Right kidney (tissue), 9 donors: ENCODE measurements at places on chromosomes 16 and 17.

GRCh38 chr16:6602405-6602804 lies 730.2 kb upstream of the RBFOX1 start:
- no peak for DNase-seq

- DNase-seq: no peak
Observed at GRCh38 chr17:332023-332422, 20.6 kb downstream of the RPH3AL start.

DNA sequence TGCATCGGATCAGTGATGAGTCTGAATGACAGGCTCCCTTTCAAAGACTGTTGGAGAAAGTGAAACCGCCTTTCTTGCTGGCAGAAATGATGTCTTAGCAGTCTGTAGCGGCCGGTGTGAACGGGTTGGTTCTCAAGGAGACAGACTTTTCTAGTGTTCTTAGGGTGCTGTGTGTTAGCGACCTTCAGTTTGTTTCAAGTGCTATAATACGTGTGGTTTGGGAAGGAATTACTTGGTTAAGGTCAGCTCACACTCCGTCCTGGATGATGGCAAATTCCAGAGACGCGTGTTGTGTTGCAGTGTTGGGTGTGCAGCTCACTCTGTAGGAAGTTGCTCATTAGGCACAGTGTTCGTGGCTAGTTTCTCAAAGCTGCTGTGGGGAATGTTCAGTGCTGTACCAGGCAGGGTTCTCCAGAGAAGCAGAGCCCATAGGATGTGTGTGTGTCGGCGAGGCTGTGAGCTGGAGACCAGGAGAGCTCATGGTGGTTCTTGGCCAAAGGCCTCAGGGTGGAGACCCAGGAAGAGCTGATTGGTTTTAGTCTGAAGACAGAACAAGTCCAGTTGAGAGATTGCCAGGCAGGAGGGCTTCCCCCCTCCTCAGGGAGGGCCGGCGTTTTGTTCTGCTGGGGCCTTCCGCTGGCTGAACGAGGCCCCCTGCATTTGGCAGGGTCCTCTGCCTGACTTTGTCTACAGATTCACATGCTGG lies 37.6 kb downstream of the ZNF750 start:
- DNase-seq: no peak

DNA sequence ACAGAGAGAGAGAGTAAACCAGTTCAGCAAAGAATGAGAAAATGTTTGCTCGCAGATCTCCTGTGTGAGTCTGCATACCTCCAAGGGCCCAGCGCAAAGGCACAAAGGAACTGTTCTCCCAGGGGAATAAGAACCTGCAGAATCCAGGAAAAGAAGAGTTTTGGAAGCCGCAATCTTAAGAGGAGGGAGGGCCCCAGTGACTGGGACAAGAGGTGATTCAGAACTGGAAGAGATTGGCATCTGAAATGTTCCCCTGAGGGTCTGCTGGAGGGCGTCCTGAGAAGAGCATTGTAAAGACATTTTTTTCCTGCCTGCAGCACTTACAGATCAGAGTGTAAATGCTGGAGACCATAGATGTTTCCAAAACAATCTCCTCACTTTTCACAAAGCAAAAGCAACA lies 6.1 kb downstream of the ATMIN start:
- DNase-seq: no peak

DNA sequence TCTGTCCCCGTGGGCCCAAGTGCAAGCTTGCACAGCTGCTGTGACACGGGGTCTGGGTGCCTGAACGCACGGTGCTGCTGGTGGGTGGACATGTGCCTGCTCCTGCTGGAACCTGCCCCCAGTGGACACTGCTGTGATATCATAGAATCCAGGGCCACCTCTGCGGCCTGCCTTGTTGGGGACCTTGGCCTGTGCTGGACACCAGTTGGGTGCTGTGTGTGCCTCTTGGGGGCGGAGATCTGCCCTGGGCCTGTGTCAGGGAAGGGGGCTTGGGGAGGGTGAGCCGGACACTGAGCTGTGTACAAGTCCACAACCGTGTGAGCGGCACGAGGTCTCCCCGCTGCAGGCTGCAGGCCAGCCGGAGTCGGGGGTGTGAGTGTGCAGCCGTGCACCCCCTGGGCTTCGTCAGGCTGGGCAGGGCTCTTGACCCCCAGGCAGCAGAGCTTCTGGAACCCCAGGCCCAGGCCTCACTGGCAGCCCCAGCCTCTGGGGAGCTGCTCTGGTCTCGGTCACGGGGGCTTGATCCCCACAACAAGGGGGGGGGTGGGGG lies 33.3 kb downstream of the GSE1 start:
- DNase-seq: no peak

- no peak for DNase-seq
Observed at GRCh38 chr16:12310286-12310685, 333.8 kb downstream of the SNX29 start.

GRCh38 chr16:11985250-11985649 lies 8.7 kb downstream of the SNX29 start:
- no peak for DNase-seq

DNA sequence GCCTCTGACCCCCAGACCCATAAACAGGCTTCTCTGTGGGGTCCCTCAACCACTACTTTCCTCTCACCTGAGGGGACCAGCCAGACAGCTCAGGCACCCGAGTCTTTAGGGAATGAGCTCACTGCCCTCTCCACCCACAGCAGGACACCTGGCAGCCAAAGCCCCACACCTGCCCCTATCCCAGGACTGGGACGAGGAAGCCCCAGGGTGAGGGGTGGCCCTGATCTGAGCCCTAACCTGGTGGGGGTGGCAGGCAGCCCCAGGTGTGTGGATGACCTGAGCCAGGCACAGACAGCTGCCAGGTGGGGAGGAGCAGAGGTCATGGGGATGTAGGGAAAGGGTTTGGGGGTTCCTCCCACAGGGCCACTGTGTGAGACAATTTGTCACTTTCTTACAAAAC lies 1.7 kb upstream of the TEX19 start:
- DNase-seq: no peak

- no peak for DNase-seq
Observed at GRCh38 chr16:87219287-87219909, 97.8 kb downstream of the C16orf95 start.

DNA sequence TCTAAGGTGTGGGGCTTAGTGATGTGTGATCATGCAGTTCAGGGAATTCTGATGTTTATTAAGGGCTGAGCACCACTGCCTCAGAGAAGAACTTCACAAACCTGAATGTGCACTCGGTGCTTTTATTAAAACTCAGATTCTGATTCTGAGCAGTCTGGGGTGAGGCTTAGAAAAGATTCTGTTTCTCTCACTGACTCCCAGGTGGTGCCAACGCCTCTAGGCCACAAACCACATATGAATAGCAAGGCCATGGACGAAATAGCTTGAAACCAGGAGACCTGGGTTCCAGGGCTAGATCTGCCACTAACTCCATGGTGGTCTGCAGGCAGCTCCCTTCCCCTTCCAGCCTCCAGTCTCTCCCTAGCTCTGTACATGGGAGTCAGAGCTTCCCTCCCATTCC lies 169.1 kb downstream of the HS3ST3B1 start:
- no peak for DNase-seq

DNA sequence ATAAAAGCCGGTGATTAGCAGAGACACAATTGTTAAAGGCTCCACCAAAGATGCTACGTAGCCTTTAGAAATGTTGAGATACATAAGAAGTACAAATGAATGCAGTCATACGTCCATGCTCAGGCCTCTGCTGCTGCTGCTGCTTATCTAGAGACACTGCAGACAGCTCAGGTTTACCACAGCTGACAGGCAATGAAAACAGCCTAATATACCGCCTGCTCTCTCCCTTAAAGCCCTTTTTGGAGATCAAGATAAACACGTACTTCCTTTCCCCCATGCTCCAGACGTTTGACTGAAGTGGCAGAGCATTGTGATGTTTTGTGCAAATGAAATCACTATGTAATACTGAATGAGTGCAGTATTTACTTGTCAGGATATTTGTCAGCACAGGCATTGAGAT lies 185.3 kb downstream of the AATF start:
- DNase-seq: no peak

- no peak for DNase-seq
Observed at GRCh38 chr16:15510992-15511391, 76.6 kb downstream of the BMERB1 start.

GRCh38 chr16:2275476-2276367 lies 7.8 kb upstream of the RNPS1 start:
- DNase-seq: no peak

GRCh38 chr16:67760956-67761230 lies 41.8 kb upstream of the GFOD2 start:
- DNase-seq: no peak

DNA sequence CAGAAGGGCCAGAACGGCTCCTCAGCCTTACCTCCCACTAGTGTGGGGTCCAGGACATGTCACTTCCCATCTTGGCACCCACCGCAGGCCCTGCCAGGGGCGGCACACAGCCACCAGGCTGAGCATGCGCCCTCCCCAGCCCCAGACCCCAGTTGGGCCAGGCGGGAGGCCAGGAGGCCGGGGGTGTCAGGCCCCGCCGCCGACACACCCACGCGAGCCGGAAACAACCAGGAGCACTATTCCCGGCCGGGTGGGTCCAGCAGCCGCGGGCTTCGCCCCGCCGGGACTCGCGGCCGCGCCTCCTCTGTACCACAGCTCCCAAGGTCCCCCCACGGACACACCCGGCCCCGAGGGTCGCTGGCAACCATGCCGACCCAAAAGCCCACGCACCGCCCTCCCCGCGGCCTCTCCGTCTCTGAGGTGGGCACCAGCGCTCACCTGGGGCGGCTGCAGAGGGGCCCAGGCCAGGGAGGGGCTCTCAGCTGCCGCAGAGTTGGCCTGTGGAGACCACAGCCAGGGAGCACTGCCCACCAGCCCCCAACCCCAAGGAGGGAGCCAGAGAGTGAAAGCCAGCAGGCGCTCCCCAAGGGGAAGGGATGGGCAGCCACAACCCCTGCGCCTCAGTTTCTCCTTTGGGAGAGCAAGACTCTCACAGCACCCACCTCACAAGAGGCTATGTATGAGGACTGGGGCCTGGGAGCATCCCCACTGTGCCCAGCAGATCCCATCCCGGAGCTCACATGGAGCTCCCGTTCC lies 18.0 kb downstream of the B9D1 start:
- DNase-seq: no peak

DNA sequence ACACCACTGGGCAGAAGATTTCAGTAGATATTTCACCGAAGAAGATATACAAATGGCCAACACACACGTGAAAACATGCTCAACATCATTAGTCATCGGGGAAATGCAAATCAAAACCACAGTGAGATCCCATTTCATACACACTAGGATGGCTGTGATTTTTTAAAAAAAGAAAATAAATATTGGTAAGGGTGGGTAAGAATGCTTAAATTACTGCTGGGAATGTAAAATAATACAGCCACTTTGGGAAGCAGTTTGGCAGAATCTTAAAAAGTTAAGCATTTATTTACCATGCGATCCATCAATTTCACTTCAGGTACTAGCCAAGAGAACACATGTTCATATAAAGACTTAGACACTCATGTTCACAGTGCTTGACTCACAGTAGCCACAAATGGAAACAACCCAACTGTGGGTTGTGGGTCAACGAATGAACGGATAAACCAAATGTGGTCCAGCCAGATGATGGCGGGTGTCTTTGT lies 6.5 kb upstream of the C16orf74 start:
- DNase-seq: no peak

DNA sequence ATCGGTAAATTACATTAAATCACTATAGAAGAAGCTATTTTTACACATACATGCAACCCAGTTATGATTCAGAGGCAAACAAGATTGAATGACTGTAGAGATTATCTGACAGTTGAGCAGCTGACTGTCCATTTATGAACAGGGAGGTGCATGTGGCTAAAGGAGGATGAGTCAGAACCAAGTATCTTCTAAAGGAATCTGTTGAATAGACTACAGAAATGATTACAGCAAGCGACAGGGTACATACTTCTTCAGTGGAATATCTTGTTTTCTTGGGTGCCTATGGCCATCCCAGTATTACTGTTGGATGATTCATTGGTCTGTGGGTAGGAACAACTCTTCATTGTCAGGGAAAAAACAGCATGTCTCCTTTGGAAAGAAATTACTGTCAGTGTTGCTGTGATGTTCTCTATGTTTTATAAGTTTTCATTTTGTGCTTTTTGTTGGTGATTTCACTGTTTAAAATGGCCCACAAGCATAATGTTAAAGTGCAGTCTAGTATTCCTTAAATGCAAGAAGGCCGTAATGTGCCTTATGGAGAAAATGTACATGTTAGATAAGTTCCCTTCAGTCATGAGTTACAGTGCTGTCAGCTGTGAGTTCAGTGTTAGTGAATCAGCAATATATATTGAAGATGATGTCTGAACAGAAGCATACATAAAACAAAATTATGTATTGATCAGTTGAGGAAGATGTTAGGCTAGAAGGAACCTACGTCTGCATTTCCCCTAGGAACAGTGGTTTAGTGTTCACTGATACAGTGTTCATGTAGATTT lies 27.0 kb downstream of the CBFB start:
- DNase-seq: no peak

DNA sequence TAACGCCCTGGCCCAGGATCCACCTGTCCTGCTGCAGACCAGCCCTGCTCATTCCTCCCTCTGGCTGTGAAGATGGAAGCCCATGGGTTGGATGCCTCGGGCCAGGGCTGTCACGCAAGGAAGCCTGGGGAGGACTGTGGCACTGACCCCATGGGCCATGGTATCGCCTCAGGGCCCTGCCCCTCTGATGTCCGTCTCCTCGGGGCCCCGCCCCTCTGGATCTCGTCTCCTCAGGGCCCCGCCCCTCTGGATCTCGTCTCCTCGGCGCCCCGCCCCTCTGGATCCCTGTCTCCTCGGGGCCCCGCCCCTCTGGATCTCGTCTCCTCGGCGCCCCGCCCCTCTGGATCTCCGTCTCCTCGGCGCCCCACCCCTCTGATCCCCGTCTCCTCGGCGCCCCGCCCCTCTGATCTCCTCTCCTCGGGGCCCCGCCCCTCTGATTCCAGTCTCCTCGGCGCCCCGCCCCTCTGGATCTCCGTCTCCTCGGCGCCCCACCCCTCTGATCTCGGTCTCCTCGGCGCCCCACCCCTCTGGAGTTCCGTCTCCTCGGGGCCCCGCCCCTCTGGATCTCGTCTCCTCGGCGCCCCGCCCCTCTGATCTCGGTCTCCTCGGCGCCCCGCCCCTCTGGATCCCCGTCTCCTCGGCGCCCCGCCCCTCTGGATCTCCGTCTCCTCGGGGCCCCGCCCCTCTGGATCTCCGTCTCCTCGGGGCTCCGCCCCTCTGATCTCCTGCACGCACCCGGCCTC lies 24.0 kb downstream of the METRNL start:
- DNase-seq: no peak

DNA sequence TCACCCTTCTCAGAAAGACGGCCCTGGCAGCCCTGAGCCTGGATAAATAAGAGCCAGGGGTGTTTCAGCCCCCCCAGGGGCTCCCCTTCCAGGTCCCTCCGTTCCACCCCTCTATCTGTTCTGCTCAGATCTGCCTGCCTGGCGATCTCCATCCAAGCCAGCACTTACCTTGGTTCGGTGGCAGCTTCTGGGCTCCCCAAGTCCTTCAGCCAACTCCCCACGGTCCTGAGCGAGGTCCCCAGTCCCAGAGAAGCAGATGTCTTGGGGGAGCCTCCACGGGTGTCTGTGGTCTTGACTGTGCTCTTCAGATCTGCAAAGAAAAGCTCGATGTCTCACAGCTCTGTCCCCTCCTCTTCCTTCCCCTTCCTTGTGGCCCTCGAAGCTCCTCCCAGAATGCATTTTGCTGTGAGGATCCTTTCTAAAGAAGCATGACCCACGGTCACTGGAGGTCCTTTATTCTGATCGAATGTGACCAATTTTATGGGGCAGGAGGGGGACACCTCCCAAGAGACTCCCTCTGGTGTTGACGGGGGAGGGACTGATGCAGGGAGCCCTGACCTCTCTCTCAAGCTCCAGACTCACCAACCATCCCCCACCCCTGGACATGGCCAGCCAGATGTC lies at the start of gene PIK3R6:
TSS of gene PIK3R6 (minus strand) at position 314 of the 621 bp plus-strand sequence. CDS start 17,880 bp downstream, outside the sequence.
- no peak for DNase-seq

GRCh38 chr16:10188236-10188635 lies 6.0 kb upstream of the GRIN2A start:
- no peak for DNase-seq

- DNase-seq: no peak
Observed at GRCh38 chr16:81451753-81452680, 7.4 kb downstream of the CMIP start.
